ENCODE measurements at places on chromosomes 16 and 17.

GRCh38 chr17:82372249-82373071 lies 895 bp downstream of the UTS2R start:
- no peak for DNase-seq

DNA sequence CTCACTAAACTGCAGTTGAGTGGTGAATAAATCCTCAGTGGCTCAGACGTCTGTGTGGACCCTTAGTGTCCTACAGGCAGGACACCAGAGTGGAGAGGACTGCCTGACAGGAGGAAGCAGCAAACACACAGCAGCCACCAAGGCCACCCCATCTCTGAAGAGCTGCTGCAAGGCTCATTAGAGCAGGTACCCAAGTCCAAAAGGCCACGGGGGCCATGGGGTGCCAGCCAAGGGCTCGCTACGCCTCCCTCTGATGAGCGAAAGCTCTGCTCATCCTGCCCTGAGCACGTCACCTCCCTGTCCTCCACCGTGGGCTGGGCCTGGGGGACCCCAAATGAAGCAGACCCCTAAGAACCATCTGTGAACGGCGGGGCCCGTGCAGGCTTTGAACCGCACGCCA lies 70.1 kb upstream of the DOC2B start:
- DNase-seq = no peak

DNA sequence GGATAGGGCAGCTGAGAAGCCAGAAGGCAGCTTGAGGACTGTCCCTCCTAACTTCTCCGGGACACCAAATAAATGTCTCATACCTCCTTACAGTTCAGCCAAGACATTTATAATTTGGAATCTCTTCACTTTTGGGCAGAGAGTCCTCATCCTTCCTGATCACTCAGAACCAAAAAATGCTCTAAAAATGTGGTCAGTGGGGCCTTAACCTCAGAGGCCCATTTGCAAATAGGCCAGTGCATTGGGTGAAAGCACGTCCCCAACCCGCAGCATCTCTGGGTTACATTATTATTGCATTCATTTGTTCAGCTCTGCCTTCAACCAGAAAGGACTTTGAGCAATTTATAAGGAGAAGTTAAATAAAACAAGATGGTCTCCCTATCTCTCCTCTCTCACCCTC lies 112.4 kb upstream of the IRX3 start:
- DNase-seq = no peak

DNA sequence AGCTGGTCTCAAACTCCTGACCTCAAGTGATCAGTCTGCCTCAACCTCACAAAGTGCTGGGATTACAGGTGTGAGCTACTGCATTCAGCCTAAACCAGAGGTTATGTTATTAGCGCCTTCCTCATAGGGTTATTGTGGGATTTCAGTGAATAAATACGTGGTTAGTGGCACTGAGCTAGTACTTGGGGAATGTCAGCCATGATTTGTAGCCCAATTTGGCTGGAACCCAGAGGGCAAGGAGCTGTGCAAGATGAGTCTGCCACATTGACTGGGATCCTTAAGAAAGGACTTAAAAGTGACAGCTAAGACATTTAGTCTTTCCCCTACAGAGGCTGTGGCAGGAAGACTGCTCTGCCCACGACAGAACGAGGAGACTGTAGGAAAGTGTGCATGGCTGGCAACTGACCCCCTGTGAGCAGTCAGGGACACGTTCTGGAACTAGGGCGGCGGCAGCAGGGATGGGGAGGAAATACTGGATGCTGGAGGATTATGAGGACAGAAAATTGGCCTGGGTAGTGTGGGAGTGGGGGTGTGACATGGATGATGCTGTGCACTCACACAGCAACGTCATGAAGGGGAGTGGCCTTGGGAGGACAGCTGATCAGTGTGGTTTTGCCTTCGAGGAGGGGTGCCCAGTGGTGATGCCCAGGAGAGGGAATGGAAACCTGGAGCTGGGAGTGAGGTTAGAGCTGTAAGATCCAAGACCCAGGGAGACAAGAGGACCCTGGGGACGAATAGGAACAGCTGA lies 14.6 kb downstream of the ATP5PD start:
- DNase-seq = peak; percentile 84
